ENCODE measurements at places on chromosomes 5 and 9.

GRCh38 chr5:134118212-134118835, 3.8 kb downstream of the TCF7 start:
- no peak for DNase-seq

GRCh38 chr5:110219769-110220168, 506.7 kb downstream of the TMEM232 start:
- no peak for DNase-seq

- no peak for DNase-seq
These were observed 46.9 kb downstream of the ACTBL2 start for GRCh38 chr5:57435701-57436134.

DNA sequence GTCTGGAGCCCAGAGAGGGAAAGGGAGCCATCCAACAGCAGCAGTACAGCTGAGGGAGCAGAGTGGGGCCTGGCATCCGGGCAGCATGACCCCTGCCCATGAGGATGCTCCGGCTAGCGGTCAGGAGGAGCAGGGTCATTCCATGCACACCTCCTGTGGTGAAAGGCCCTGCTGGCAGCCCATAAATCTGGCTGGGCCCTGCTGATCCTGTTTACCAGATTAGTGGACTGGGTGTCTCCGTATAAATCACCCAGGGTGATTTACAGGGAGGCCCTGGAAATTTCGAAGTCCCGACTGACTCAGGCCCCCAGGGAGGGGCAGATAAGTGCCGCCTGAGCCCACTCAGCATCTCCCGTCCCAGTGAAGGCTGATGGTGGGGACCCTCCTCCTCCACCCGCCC, 117.6 kb upstream of the HAND1 start:
- no peak for DNase-seq

- no peak for DNase-seq
These were observed 612.7 kb upstream of the DMAC1 start for GRCh38 chr9:8412327-8412726.

DNA sequence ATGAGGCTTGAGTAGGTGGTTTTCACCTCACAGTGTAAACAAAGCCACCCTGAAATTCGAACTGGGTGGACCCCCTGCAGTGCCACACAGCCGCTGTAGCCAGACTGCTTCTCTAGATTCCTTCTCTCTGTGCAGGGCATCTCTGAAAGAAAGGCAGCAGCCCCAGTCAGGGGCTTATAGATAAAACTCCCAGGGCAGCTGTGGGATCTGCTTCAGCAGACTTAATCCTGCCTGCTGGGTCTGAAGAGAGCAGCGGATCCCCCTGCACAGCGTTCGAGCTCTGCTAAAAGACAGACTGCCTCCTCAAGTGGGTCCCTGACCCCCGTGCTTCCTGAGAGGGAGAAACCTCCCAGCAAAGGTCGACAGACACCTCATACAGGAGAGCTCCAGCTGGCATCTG, 71.4 kb downstream of the CARTPT start:
- DNase-seq = no peak

- no peak for DNase-seq
These were observed 9.8 kb downstream of the KIF4B start for GRCh38 chr5:155023320-155023719.

DNA sequence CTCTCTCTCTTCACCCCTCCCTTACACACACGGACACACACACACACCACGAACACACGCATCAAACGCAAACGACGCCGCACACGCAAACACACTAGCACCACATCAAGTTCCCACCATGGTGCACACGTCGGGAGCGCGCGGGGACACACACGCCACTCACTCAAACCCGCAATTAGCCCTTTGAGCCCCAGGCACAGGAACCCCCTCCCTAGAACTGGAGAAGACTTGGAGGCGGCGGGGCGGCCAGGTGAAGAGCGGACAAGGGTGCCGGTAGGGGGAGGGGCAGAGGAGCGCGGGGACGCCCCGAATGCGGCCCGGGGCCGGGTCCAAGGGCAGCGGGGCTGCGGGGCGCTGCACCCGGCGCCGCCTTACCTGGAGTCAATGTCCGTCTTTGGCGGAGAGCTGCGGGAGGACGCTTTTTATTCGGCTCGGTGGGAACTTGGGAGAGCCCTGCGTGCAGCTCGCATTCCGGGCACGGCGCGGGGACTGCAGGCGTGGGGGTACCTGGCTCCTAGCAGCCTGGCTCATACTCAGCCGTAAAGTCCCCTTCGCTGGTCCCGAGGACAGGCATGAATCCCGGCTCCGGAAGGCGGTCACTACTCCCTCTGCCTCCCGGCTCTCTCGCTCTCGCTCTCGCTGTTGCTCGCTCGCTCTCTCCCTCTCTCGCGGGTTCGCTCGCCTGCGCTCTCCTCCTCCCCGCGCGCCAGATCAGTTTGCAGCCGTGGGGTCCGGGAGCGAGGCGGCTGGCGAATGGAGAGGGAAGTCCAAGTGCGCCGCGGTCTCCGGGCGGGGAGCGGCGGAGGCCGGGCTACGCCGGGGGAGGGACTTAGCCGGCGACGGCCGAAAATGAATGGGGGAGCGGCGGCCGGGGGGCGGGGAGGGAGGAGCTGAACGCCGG, at the start of gene BRINP1:
Gene BRINP1 (minus strand): TSS at position 755 of the 901 bp plus-strand sequence. CDS start 56,080 bp downstream, outside the sequence.
- DNase-seq = no peak

DNA sequence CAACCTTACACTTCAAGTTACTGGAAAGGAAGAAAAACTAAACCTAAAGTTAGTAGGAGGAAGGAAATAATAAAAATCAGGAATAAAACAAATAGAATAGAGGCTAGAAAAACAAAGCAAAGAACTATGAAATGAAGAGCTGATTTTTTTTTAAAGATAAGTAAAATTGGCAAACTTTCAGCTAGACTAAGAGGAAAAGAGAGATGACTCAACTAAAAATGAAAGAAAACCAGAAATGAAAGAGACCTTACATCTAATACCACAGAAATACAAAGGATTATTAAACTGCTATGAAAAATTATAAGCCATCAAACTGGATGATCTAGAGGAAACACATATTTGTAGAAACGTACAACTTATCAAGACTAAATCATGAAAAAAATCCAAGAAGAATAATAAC, 60.0 kb downstream of the PRRC1 start:
- DNase-seq = no peak

- DNase-seq = no peak
These were observed 32.4 kb downstream of the LHX3 start for GRCh38 chr9:136172412-136173079.

- DNase-seq = no peak
These were observed 507.0 kb upstream of the PTGER4 start for GRCh38 chr5:40172721-40173120.

DNA sequence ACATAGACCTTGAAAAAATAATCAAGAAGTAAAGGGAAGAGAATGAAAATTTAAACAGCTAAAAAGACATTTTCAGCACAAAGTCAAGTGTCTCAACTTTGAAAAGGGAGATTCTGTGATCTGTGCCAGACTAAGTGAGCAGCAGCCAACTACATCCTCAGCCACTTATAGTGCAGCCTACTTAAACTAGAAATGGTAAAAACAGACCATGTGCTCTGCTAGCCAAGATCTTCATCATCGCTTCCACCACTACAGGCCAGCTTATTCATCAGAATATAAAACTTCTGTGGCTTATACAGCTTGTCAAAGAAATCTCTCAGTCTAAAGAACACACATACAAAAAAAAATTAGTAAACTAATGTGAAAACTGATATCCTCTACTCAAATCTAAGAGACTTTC, 63.5 kb downstream of the CEMIP2 start:
- DNase-seq = no peak

DNA sequence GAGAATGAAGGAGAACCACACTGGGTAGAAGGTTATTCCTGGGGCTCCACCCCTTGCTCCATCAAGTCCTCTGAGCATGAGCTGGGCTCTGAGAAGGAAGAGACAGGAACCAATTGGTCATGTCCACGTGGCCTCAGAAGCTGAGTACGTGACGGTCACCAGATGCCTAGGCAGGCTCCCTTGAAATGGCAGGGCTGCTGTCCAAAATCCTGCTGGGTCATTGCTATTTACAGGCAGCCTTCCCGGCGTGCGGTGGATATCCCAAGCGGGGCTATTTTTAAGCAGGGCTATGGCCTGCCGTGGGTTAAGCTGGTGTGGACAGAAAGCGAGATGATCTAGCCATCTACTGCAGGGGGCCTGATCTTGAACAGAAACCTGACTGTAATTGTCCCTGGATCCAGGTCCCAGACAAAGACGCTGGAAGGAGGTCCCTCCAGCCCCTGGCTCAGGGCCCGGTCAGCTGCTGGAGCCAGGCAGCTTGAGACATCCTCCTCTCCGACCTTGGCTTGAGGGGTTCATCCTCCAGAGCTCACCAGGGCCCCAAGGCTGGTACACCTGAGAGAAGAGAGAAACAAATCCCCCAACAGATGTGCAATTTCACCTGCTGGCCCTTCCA, 550 bp upstream of the CKMT2 start:
- no peak for DNase-seq

DNA sequence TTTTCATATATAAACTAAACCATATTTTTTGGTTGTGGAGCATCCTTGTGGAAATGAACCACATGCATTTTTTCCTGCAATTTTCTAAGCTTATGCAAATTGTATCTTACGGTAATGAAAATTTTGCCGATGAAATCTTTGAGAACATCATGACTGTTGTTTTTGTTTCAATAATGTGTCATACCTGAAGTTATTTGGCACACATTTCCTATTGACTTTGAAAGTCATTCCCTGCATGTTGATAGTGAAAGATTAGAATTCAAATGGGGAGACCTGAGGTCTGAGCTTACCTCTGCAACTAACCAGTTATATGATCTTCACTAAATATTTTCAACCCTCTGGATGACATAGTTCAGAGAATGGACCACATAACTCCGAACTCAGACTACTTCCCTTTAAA, 88.5 kb downstream of the PRR16 start:
- DNase-seq = no peak
